ENCODE measurements at places on chromosomes 12 and 14.

- no peak for DNase-seq
These were observed 3.5 kb upstream of the SPRYD3 start for GRCh38 chr12:53082637-53083175.

DNA sequence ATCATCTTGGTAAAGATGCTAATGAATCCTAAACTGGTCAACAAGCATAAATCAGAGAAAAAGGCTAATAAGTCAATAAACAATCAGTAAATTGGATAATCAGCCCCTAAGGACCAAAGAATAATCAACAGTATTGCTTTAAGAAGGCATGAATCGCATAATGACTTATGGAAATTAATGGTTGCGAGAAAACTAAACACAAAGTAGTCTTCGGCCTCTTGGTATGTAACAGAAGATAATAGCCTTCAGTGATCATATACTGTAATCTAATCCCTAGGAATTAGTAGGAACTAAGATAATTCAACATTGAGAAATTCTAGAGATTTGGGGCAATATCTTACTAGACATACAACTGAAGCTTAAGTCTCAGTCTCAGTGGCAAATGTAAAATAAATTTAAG, 122.1 kb downstream of the PRKCH start:
- DNase-seq = no peak

DNA sequence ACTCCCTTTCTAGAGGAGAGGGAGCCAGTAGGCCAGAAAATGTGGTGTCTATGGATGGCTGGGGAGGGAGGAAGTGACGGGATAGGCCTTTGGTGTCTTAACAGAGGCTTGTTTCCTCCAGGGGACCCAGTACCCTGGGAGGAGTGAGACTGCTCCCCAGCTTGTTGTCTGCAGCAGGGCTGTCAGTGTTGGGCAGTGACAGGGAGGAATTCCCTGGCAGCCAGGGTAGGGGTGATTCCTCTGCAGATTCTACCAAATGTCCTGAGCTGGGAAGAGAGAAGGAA, 64.0 kb downstream of the GALNT16 start:
- DNase-seq = no peak

DNA sequence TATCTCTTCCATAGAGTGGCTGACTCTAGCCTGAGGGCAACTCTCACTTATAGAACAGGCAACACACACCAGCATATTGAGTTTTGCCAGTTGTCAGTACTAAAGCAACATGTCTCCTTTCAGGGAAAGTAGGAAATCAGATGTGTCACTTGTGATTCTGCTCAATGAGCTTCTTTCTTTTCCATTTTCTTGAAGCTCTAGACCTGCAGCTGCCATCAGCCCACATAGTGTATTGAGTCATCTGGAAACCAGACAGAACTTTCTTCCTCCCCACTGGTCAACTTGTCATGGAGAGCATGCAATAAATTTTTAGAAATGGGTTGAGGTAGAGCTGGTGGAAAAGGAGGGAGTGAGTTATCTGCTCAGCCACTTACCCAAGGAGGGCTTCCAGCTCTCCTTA, 209.0 kb upstream of the PLEKHG7 start:
- DNase-seq = no peak

- no peak for DNase-seq
These were observed 35.1 kb downstream of the NCOR2 start for GRCh38 chr12:124532331-124532750.

- DNase-seq = no peak
These were observed 128.0 kb downstream of the ETV6 start for GRCh38 chr12:11777451-11777850.

Data from activated naive CD4-positive, alpha-beta T cell treated with anti-CD3 and anti-CD28 coated beads, Interleukin-2, amount 50 U/mL, for 72 hours (primary cell).